ENCODE measurements at places on chromosomes 12 and 14.
A peak's percentile ranks its signal among the peaks of the same experiment; 100 is the strongest.

- no peak for DNase-seq
These were observed 52.9 kb downstream of the ABCC9 start for GRCh38 chr12:21888276-21888863.

DNA sequence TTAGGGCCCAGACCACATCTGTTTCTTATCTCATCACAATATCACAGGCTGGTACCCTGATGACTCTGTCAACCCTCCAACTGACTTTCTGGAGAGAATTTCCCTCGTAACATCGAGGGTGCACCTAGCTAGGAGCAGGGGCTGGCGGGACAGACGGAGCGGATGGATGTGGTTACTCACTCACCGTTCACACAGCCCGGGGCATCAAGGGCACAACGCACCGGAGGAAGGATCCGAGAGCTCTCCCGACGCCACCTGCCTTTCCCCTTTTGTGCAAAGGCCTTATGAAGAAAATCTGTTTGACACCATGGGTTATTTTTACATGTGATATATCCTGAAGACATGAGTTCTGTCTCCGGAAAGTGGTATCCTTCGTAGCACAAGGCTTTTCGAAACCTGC is 31.4 kb downstream of the SLC15A4 start:
- no peak for DNase-seq

- no peak for DNase-seq
These were observed 141.7 kb upstream of the AMIGO2 start for GRCh38 chr12:47221256-47222023.

DNA sequence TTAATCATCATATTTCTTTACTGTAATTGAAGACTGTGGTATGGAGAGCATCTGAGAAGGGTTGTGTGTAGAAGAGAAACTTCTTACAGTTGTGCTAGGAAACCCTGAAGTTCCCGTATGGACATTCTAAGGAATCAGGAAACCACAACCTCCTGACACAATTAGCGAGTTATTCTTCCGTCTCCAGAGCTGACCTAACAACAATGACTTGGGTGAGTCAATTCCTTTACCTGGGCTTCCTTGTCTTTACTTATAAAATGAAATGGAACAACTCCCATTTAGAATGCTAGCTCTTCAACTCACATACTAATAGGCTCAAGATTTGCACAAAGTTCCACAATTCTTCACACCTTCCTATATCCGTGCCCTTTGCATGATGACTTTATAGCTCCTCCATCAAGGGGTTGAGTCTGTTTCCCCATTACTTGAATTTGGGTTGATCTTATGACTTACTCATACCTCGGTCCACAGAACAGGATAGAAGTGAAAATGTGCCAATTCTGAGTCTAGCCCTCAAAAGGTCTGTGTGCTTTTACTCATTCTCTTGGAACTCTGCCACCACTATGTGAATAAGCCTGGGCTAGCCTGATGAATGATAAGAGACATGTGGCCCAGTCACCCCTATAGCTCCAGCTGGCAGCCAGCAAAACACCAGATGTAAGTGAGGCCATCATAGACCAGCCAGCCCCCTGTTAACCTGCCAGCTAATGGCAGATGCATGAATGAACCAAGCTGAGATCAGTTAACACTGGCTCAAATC is 459.4 kb downstream of the ETNK1 start:
- peak; percentile 97 for DNase-seq

- DNase-seq: no peak
These were observed 159.1 kb downstream of the RPS29 start for GRCh38 chr14:49427117-49427516.

GRCh38 chr12:98530068-98530467 is 14.7 kb downstream of the TMPO start:
- DNase-seq: no peak

DNA sequence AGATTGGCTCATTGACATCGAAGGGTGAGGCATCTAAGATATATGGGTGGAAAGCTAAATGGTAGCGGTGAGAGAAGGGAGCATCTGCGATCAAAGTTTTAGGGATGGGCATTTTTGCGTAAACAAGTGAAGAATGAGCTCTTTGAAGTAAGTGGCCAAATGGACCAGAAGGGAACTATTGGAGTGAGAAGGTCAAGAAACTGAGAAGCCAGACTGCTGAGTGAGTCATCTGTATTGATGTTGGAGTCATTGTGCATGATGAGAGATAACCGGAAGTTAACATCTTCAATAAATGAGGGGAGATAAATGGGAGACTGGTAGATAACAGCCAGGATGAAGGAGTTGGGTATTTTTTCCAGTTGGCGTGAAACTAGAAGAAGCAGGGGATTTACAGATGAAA is 271.9 kb upstream of the PDE3A start:
- DNase-seq: no peak

GRCh38 chr14:71107921-71108320 is 200.7 kb downstream of the PCNX1 start:
- no peak for DNase-seq

DNA sequence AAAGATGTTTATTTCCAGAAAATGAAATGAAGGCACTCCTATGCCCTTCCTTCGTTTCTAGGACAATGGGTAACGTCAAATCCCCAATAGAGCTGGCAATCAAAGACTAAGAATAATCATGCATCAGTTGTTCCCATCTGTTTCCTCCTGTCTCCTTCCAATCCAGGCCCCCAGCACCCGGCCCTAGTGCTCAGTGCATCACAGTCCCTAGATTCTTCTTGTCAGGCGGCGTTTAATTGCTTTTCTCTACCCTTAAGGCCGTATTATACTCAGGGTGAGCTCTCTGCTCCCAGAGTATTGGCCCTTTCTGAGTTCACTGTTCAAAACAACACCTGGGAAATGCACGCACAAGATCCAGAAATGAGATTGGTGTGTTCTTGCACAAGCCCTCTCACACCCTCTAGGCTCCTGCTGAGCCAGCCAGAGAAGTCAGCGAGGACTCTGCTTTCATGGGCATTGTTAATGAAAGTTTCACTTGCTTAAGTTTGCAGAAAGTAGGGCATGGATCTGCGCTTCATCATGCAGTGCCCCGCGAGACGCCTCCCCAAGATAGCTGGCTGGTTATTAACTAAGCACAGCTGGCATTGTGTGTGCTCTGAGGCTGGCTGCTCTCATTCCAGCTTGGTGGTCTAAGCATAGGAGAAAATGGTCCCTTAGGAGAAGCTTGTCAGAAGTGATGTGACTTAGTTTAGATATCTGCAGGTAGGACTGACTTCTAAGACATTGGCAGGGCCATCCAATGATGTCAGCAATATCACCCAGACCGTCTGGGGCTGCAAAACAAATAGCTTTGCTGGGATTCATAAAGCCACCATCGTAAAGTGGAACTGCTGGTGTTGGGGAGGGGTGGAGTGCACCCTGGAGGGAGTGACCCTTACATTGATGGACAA is 28.7 kb downstream of the CRACR2A start:
- DNase-seq: peak; percentile 96

DNA sequence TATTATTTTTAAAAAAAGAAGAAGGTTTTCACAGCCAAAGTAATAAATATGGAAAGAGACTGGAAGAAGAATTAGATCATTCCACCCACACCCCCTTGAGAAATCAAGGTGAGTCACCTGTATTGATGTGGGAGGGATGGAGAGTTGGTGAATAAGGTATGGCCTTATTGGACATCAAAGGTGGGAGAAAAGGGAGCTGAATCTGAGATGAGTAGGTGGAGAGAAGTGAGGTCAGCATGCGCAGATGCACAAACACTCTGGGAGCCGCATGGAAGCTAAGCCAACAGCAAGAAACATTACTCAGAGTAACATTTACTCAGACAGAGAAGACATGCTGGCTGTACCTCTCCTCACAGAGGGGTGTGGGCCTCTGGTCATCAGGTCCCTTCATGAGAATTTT is 113.1 kb upstream of the FOXG1 start:
- no peak for DNase-seq

GRCh38 chr12:68376901-68377300 is 44.7 kb upstream of the MDM1 start:
- DNase-seq: no peak

DNA sequence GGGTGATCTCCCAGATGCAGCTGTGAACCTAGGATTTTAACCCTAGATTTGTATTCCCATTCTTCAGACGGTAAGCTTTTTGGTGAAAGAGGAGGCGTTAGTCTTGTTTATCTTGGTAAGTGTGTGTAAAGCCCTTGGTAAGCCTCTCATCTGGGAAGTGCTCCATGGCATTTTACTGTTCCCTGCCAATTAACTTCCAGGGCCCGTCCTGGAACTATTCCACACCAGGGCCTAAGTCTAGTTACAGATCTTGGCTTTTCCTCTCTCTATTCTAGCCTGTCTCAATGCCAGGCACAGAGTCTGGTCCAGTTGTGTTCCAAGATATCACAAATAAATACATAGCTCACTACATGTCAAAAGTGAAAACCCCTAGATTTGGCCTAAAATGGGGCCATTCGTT is 42.4 kb downstream of the YEATS4 start:
- DNase-seq: no peak

DNA sequence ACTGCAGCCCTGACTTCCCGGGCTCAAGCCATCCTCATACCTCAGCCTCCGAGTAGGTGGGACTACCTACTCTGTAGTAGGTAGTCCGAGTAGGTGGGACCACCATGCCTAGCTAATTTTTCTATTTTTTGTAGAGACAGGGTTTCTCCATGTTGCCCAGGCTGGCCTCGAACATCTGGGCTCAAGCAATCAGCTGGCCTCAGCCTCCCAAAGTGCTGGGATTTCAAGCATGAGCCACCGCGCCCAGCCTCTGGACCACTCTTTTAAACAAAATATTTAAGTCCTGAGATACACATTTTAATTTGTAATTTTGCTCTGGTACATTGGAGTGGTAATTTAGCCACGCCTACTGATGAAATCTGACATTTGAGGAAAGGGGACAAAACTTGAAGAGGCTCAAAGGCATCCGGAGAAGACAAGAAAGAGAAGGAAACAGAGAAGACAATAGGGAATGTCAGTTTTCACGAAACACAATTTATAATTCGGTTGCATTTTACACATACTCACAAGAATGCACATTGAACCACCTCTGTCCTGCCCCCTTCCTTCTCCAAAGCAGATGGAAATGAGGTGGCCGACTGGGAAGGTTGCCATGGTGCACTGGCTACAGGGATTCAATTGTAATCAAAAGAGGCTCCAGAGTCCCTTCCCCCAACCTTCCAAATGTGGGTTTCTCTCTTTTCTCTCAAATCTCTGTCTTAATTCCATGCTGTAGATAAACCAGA is 9.7 kb upstream of the TUBA1A start:
- DNase-seq: peak; percentile 64

GRCh38 chr14:54593860-54594259 is 26.9 kb downstream of the SAMD4A start:
- no peak for DNase-seq

DNA sequence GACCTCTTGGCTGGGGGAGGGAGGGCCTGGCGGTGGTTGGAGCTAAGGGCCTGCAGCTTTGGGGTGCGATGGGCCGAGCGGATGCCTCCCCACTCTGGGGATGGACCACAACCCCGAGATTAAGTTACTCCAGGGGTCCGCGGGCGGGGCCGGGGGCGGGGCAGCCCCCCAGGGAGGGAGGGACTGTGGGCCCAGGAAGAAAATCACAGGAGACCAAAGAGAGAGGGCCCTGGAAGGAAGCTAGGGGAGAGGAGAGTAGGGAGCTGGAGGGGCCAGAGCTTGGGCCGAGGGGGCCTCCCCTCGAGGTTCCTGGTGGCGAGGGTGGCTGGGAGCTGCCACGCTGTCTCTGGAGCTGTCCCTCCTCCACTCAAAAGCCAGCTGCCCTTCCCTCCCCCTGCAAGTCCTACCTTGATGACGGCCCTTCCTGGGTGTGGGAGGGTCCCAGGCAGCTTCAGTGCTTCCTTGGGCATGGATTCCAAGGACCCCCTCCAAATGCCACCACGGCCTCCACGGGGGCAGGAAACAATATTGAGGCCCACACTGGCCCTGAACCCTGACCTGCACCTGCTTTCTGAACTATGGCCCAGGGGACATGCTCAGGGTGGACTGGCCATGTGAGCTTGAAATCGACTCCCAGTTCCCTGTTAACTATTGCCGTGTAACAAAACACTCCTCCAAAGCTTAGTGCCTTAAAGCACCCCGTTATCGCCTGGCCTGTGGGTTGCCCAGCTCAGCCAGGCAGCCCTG is 610 bp upstream of the NUDT14 start:
- DNase-seq: no peak

- DNase-seq: no peak
These were observed 37.2 kb downstream of the CACNA2D4 start for GRCh38 chr12:1881301-1881700.

- DNase-seq: no peak
These were observed 53.4 kb downstream of the ZFC3H1 start for GRCh38 chr12:71610031-71610795.

DNA sequence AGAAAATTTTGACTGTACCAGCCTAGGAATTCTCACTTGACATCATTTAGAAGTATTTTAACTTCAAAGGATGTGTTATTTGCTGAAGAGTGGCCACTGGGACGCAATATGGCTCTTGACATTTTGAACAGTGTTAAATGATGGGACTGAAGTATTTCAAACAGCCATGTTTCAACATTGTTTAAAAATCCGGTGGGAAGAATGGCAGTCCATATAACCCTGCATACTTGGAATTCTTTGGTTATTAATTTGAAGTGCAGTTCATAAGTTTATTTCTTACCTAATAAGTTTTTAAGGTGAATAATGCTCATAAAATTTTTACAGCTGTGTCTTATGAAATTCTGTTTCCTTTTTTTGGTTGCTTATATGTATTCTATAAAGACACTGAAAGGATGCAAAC is 8.3 kb downstream of the TMTC2 start:
- no peak for DNase-seq

DNA sequence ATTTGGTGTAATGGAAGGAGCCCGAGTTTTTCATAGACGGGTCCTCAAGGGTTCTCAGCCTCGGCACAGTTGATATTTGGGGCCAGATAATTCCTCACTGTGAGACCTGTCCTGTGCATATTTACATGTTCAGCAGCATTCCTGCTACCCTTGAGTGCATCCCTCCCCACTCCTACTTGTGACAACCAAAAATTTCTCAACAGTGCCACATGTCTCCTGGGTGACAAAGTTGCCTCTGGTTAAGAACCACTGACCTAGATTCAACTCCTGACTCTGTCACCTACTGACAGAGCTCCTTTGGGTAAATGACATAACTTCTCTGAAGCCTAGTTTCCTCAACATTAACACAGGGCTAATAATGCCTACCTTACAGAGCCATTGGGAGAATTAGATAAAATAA is 60.4 kb downstream of the TTC9 start:
- DNase-seq: no peak

Data from NCI-H2171 treated with DMSO at 0.1 percent for 48 hours (cell line).